Nucleus accumbens (tissue), 56 donors: ENCODE measurements at places on chromosomes 5 and 9.

DNA sequence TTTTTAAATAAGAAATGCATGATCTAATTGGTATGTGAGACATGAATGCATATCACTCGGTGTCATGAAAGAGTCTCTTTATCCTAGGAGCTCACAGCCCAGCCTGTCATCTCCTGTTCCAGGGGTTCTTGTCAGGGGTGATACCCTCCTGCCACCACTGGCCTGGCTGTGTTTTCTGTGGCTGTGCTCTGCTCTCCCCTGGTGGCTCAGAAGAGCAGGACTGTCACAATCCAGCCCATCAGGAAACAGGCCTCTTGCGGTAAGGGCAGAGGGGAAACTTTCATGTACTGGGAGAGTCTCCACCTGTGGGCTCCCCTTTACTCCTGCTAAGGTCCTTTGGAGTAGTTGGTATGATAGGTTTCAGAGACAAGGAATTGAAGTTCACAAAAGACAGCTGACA lies 240.2 kb upstream of the GLRA1 start:
- no peak for DNase-seq

DNA sequence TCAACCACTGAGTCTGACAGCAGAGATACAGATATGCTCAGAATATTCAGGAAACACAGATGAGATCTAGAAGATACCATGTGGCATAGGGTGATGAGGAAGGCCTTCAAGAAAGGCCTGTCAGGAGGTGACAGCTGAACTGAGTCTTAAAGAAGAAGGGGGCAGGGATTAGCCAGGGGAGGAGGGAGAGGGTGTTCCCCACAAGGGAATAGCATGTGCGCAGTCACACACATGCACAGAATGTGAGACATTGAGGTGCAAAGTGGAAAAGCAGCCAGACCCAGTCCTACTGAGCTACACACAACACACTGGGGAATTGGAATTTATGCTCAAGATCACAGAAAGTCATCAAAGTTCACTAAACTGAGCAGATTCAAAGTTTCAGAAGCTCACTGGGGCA lies 3.0 kb upstream of the SLC25A48 start:
- no peak for DNase-seq

DNA sequence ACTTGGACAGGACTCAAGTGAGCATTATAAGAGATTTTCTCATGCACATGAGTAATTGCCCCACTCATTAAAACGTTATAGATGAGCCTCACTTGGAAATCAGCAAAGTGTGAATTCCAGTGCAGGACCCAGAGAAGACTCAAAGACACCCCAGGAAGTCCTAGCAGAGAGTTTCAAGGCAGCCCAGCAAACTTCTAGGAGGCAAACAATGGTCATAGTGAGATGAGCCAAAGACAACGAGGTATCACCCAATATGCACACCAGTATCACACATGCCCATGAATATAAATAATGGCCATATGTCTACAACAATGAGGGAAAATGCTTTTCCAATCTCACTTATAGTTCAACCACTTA lies 245.9 kb downstream of the ACTL7B start:
- no peak for DNase-seq

DNA sequence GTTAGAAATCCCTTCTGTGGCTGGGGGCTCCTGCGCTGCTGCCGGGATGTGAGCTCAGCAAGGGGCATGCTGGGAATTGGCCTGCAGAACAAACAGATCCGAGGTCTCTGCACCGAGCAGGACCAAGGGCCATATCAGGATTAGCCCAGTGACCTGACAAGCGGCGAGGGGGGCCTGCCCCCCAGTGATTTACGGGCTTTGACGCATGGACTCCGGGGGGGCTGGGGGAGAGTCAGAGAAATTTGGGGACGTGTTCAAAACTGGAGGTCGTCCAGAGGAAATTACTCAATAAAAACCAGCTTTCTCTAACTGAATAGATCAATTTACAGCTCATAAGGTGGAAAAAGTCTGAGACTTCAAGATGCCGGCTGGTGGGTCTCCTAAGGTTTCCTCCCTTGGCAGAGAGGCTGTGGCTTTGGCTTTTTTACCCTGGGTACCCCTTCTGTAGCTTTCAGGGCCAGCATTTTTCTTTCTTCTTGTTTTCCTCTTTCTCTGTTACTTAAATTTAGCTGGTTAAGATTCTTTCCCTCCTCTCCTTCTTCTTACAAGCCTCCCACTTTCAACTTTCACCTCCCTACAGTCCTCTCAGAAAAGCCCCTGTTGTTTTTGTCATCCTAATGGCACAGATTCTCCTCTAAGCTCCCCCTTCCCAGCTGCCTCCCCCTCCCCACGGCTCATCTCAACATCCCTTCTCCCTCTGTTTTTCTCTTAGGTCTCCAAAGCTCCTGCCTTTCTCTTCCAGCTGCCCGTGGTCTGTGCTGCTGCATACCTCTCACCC lies 551.0 kb downstream of the CCDC171 start:
- DNase-seq = no peak

- DNase-seq = no peak
Observed at GRCh38 chr9:7788772-7789171, 10.8 kb downstream of the DMAC1 start.

DNA sequence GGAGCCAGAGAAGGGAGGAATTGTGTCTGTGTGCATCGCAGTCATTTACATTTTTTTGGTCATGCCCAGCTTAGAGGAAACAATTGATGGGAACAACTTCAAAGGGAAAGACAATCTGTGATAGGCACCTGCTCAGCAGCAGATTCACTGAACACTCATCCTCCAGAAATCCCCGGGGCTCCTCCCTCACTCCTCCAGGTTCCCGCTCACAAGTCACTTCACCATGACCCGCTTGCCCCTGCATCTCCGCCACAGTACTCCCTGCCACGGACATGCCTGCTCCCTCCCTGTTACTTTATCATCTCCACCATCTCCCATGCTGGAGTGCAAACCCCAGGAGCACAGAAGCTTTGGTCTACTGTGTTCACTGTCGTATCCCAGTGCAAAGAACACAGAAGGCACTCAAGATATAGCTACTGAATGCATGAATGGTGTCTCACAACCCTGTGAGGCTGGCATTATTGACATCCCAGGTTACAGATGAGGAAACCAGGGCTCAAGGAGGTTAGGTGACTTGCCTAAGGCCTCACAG lies 16.2 kb downstream of the LHX6 start:
- DNase-seq = no peak

- no peak for DNase-seq
Observed at GRCh38 chr5:96433066-96433447, at the start of gene PCSK1. Gene PCSK1 (minus strand): TSS chr5:96433248. CDS start chr5:96433042, 206 bp downstream.

DNA sequence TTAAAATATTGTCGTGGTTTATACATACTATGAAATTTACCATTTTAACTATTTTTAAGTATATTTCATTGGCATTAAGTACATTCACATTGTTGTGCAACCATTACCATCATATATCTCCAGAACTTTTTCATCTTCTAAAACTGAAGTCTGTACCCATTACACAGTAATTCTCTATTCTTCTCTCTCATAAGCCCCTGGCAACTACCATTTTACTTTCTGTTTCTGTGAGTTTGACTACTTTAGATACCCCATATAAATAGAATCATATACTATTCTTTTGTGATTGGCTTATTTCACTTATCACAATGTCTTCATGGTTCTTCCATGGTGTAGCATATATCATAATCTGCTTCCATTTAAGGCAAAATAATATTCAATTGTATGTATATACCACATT lies 30.3 kb downstream of the NDUFS4 start:
- DNase-seq = no peak

DNA sequence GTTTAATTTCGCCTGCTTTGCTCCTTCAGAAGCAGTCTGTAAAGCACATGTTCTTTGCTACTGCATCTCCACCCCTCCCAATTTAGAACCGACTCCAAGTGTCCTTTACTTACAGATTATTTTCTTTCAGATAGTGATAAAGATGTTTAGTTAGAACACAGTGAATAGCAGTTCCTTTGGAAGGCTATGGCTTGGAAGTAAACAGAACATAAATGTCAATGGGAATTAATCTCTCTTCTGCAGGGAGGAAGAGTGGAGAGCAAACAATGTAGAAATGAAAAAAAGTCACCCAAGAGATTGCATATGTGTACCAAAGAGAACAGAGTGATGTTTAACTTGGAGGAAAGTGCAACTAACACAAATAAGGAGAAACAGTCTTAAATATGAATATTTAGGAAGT lies 4.2 kb upstream of the CARTPT start:
- DNase-seq = no peak
